Foreskin melanocyte (primary cell): ENCODE measurements at places on chromosomes 13 and 19.

GRCh38 chr13:44523146-44524015, 52.7 kb downstream of the TSC22D1 start:
- no peak for DNase-seq

- no peak for DNase-seq
These were observed 19.1 kb downstream of the DNAJC15 start for GRCh38 chr13:43042410-43042921.

- no peak for DNase-seq
These were observed 371.7 kb downstream of the RBM26 start for GRCh38 chr13:79034341-79034740.

DNA sequence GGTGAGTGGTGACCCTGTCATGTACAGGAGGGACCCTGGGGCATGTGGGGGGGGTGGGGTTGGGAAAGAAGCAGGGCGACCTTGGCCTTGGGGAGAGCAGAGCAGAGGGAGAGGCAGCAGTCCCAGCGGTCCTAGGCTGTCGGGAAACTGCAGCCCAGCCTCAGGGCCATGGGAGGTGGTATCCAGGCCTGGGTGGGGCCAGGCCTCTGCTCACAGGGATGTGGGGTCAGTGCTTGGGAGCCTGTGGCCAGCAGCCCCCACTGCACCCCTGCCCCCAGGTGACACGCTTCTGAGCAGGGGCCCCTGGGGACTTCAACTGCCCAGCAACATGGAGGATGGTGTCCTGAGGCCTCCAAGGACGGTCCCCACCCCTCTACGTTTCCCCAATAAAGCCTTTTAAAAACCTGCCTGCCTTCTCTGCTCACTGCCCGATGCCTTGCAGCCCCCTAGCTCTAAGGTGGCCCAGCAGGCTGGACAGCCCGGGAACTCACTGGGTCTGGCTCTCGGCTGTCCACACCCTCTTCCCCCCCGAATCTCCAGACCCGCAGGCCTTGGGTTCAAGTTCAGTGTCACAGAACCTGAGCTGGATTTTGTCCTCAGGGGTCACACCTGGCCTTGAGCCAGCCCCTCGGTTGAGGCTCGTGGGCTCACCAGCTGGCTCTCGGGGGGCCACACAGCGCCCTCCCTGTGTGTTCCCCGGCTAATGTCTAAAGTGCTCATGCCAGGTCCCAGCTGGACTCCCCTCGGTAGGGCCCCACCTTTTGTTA, 6.9 kb downstream of the PNKP start:
- DNase-seq: no peak

- no peak for DNase-seq
These were observed 130.0 kb downstream of the CYSLTR2 start for GRCh38 chr13:48783695-48784230.

DNA sequence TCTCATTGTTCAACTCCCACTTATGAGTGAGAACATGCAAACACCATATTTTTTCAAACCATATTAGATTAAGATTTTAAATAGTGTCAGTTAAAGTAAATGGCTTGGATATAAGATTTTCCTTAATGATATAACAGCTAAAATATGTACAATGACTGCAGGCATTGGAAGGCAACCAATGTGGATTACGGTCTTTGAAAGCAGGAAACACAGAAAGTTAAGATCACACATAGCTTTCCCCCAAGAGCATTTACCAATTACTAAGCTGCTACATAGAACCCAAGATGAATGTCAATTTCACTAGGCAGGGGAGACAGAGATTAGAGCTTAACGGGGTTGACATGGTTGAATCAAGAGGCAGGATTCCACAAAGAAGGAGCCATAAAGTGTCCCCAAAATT, 173.2 kb upstream of the TRPC4 start:
- DNase-seq: no peak

DNA sequence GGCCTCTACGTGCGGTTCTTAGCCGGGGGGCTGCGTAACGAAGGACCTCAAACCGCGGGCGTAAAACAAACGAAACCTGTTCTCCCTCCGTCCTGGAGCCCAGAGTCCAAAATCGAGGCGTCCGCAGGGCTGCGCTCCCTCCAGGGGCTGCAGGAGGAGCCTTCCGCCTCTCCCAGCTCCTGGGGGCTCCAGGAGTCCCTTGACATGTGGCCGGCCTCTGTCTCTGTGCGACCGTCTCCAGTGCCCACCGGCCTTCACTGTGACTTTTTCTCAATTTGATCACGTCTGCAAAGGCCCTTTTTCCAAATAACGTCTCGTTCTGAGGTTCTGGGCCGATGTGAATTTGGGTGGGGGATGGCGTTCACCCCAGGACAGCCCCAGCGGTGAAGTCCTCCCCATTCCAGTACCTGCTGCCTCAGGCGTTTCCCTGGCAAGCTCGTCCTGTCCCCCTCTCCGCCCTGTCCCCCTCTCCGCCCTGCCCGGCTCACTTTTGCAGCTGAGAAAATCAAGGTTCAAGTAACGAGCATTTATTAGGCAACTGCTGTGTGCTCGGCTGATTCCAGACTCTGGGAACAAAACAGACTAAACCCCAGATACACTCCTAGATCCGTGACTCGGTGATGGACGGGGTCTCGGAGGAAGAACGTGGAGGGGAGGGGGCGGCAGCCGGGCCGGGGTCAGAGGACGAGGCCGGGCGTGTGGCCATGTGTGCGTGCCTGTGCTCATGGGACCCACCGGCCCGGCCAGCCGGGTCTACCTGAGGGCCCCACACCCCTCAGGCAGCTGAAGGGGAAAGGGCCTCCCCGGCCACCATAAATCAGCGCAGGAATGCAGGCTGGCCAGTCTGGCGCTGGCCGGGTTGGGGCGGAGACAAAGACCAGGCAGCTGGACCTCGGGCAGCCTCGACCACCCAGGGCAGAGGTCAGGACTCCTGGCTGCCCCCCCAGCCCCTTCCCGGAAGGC, 28.1 kb upstream of the WDR18 start:
- no peak for DNase-seq

DNA sequence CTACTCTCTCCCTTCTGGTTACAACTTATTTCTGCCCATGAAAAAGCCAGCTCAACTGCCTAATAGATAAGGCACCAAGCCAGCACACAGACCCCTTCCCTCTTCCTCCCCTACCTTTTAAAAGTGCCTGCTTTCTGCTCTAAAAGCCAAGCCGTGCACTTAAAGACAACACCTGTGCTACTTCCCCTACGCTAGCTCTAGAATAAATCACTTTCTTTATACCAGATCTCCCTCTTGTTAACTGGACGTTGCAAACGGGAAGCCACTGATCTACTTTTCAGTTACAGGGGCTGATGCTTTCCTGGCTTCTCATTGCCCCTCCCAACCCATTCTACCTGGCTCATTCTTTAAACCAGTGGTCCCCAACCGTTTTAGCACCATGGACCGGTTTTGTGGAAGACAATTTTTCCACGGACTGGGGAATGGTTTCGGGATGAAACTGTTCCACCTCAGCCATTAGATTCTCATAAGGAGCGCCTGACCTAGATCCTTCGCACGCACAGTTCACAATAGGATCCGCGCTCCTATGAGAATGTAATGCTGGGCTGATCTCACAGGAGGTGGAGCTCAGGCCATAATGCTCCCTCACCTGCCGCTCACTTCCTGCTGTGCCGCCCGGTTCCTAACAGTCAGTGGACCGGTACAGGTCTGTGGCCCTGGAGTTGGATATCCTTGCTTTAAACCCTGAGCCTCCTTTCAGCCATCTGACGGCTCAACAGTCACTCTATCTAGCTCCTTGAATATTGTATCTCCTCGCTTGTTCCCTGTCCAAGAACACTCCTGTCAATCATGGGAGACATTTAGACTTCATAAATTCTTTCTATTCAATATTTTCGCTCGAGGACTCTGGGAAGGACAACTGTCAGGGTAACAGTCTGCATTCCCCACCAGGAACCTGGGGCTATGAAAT, 841 bp upstream of the ZNF223 start:
- DNase-seq: no peak

GRCh38 chr13:41465241-41465847, 8.0 kb downstream of the RGCC start:
- no peak for DNase-seq

GRCh38 chr13:74767050-74767449, 632.8 kb upstream of the KLF12 start:
- DNase-seq: no peak

GRCh38 chr19:17942582-17943273, 9.9 kb downstream of the CCDC124 start:
- no peak for DNase-seq

- no peak for DNase-seq
These were observed 620.9 kb upstream of the KLF12 start for GRCh38 chr13:74755065-74755464.

DNA sequence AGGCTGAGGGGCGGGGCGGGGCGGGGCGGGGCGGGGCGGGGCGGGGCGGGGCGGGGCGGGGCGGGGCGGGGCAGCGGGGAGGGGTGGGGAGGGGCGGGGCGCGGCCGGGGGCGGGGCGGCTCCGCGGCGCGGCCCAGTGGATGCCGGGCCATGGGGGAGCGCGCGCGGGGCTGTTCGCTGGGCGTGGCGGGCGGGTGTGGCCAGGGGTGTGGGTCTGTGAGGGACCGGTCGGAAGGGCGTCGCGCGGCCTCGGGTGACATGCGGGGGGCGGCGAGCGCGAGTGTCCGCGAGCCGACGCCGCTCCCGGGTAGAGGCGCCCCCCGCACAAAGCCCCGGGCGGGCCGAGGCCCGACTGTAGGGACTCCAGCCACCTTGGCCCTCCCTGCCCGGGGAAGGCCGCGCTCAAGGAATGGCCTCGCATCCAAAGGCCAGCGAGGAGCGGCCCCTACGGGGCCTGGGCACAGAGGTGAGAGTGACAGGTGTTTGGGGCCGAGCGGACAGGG, at the start of gene ZFP28:
TSS of gene ZFP28 (plus strand) at position 188 of the 503 bp plus-strand sequence. CDS start at position 259, 71 bp downstream.
- peak; percentile 27 for DNase-seq

- DNase-seq: peak; percentile 22
These were observed 71.5 kb upstream of the ARHGEF7 start for GRCh38 chr13:111043575-111043982.
